NCI-H1092 treated with DMSO at 0.1 percent for 48 hours (cell line): ENCODE measurements at places on chromosomes 7 and 10.
A peak's percentile ranks its signal among the peaks of the same experiment; 100 is the strongest.

DNA sequence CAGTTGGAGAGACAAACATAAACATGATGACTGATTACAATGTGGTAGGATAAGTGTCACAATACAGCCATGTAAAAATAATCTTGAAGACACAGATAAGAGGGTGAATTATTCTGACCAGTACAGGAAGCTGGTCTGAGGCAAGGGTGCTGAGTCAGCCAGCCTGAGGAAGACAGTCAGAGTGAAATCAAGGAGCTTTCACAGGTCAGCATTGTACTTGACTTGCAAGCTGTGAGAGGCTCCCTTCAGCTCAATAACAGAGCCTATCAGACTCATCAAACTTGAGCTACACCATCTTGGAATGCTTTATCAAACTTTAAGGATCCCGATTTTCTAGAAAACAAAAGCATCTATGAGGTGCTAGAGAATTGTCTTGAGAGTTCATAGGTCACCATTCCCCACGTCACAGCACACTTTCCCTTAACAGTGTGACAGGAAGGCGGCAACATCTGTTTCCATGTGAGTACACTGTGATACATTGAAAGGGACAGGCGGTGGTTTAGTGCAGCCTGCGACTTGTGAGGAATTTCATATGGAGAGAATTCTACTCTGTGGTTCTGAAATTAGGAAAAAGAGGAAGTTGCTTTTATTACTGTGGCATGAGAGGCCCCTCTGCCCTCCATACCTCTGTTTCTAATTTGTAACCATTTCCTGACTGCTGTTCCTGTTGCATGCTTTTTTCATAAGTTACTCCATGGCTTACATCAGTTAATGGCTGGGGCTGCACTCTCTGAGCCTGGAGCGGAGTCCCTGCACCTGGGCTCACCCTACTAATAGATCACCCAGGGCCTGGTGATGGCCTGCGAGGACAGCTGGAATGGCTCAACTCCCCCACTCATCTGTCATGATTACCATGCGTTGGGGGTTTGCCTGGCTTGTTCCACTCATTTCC is 417.1 kb downstream of the SUGCT start:
- DNase-seq: no peak

DNA sequence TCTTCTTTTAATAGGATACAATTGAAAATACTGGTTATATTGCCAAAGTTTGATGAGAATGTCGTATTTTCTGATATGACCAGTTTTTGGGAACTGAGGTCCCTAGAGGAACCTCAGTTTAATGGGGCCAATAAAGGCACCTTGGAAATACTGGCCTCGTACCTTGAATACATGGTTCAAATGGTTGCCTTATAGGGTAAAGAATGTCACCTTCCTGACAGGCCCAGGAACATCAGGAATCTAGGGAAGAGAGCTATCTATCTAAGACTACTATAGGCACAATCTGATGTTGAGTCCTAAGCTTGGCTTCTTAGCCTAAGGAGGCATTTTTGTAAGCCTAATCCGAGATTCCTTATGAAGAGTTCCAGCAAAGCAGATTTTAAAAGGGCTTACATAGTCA is 9.3 kb downstream of the SHTN1 start:
- no peak for DNase-seq

GRCh38 chr7:90594751-90595317 is 1.3 kb upstream of the CDK14 start:
- DNase-seq: peak; percentile 55

- no peak for DNase-seq
These were observed 36.5 kb downstream of the XPNPEP1 start for GRCh38 chr10:109886781-109887140.

DNA sequence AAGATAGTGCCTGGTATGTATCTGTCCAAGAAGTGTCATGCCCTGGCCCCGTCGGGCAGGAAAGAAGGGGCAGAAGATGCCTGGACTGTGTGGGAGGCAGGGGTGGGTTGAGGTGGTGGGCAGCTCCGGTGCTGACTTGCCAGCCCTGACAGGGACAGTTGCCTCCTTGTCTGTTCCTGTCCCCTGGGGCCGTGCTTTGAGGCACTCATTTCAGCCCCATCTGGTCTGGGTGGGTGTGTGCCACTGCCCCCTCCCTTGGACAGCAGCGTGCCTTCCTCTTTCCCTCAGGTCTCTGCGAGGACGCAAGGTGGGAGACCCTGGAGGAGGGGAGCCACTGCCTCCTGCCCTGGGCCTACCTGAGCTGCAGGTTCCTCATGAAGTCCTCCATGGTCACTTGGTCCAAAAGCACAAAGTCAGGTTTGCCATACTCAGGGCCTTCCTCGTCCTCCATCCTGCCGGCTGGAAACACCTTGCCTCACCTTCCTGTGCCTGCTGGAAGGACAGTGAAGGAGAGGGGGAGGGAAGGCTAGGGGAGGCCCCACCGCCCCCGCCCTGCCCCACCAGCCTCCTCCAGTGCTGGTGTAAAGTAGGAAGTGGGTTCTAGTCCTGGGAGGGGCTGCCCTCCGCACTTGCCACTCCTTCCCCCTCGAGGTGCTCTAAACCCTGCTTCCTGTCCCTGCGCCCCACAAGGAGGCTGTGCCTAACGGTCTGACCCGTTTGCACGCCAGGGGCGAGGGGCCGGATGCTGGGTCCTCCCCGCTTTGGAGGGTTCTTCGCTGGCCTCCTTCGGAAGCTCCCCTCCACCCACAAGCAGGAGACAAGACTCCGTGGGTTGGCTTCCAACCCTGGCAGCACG is at the start of gene MYO1G:
Gene MYO1G (minus strand): TSS at position 505 of the 856 bp plus-strand sequence. CDS start 54 bp downstream, at position 451.
- DNase-seq: no peak

GRCh38 chr10:132131581-132132420 is 54.9 kb upstream of the DPYSL4 start:
- no peak for DNase-seq

DNA sequence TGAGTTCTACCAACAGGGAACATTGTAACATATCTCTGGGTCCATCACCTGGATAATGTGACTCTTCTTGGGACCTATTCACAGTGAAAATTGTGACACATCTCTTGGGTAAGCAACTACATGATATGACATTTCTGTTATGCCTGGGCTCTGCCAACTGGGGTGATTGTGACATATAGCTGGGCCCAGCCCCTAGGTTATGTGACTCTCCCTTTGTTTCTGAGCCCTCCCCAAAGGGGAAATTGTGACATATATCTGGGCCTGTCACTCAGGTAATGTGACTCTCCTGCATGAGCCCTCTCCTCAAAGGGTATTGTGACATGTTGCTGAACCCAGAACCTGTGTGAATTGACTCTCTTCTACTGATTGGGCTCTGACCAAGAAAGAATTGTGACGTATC is 22.4 kb upstream of the ZNF107 start:
- DNase-seq: no peak

- no peak for DNase-seq
These were observed 213.9 kb upstream of the LRRN3 start for GRCh38 chr7:110877016-110877415.

GRCh38 chr7:72446591-72447462 is 34.7 kb upstream of the CALN1 start:
- no peak for DNase-seq

DNA sequence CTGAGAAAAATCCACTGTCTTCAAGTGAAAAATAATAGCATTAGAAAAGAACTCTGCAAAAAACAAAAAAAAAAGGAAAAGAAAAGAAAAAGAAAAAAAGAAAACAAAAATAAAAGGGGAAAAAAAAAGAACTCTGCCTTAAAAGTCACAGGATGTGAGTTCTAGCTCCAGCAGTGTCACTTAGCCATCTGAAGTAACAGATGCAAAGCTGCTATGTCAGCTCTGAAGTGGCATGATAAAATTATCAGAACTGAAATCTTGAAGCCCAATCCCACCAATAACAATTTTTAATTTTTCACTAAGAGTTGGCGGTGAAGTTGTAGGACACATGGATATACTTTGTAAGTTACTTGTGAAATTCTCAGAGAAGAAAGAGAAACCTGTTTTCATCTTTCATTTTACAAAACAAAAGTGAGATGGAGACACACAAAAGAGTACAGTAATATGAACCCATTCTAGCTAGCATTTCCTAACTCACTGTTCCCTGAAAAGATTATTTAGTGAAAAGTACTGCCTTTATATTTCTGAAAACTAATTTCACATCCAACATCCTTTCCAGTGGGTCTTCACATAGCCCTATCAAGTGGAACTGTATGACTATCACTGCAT is 103.5 kb downstream of the ELAPOR2 start:
- no peak for DNase-seq

DNA sequence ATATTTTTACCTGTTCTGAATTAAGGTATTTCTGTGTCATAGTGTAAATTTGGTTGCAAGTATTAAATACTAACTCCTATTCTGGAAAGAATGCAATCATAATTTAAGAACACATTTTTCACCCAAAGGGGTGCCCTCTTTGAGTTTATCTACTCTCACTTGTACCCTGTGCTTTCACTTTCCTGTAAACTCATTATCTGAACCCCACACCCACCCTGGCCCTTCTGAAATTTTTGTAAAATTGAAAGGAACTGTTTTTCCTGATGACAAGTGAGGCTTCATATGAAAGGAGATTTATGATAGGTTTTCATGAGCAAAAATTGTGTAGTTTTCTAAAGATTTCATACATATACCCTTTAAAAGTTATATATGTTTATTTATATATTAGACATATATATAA is 134.5 kb downstream of the WNT2 start:
- DNase-seq: no peak

DNA sequence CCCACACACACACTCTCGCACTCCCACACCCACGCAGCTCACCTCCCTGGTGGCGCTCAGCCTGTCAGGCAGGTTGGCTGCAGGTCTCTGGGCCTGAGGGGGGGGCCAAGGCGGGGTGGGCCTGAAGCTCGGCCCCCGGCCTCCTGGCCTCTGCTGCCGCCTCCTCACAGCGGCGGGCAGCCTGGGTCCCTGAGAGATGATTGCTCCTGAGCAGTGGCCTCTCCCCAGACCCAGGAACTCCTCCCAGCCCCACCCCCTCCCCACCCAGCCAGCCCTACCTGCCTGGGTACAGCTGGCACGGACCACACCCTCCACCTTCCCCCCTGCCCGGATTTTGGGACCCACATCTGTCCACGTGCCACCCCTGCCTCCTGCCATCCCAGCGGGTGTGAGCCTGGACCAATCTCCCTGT is 4.6 kb upstream of the TMEM184A start:
- DNase-seq: no peak

DNA sequence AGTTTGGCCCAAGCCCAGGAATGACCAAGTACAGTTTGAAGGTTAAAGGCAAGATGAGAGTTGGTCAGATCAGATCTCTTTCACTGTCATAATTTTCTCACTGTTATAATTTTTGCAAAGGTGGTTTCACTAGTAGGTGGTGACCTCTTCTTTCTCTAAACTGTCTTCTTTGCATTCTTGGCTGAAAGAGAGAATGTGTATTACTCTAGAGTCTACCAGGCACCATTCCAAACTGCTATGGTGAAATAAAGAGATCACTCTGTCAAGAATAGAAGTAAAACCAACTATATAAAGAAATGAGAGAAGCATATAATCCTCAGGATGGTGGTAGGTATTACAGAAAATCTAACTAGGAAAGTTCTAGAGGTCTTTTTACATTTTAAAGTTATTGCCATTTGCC is 72.7 kb downstream of the DYNC1I1 start:
- DNase-seq: no peak

DNA sequence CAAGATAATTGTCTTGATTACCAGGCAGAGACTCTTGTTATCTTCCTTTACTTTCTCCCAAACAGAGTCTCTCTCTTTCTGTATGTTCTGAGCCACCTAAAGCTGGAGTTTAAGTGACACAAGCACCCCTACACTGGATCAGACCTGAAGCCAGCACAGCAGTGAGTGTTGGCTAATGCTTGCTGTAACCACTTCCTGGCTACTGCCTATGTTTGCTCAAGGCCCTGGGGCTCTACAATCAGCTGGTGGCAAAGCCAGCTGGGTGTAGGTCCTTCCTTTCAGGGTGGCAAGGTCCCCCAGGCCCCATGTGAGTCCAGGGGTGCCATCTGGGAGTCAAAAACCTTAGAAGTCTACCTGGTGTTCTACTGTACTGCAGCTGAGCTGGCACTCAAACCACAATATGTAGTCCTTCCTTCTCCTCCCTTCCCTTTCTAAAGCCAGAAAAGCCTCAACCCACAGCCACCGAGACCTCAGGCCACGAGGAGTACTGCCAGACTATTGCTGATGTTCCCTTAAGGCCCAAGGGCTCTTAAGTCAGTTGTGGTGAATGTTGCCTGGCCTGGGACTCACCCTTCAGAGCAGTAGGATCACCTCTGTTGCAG is 416.3 kb downstream of the ADRA2A start:
- no peak for DNase-seq

- no peak for DNase-seq
These were observed 12.5 kb upstream of the TSPAN15 start for GRCh38 chr10:69438536-69439349.

GRCh38 chr7:28790467-28790866 is 167.7 kb downstream of the TRIL start:
- DNase-seq: no peak

DNA sequence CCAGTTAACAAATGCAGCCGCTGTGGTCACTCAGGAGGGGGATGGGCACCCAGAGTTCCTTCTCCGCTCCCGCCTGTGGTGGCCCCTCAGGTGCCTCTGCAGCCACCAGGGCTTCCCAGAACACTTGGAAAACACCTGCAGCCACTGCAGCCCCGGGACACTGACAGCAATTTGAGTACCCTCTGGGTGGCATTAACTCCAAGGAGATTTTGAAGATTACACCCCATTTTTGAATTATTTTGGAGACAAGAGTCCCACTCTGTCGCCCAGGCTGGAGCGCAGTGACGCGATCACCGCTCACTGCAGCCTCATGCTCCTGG is 32.2 kb downstream of the IL15RA start:
- DNase-seq: no peak
